ENCODE measurements at places on chromosomes 2 and 18. TPM values are rescaled to one million over a fixed set of nuclear protein-coding genes. Genes with fewer than 3 reads are reported as not detected.
A peak's percentile ranks its signal among the peaks of the same experiment; 100 is the strongest.

The G6PC2 gene
- total RNA-seq = not detected

The TACR1 gene
- total RNA-seq = not detected

The CABLES1 gene
- 22.0 TPM for total RNA-seq

The SUPT7L gene
- total RNA-seq = 33.0 TPM

The CFAP65 gene
- total RNA-seq = not detected

DNA sequence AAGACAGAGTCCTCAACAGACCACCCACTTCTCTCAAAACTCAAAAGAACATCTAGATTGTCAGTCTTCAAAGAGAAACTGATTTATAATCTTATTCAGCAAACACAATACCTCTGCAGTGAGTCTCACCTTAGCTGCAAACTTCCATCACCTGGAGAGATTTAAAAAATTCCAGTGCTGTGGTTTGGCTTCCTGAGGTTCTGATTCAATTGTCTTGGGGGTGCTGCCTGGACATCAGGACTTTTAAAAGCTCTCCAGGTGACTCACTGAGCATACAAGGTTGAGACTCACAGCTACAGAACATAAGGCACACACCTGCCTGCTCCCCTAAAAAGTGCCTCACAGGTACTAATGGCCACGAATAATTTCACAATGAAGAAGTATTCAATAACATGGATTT lies 40.3 kb downstream of the RNF152 start:
- DNase-seq = no peak

DNA sequence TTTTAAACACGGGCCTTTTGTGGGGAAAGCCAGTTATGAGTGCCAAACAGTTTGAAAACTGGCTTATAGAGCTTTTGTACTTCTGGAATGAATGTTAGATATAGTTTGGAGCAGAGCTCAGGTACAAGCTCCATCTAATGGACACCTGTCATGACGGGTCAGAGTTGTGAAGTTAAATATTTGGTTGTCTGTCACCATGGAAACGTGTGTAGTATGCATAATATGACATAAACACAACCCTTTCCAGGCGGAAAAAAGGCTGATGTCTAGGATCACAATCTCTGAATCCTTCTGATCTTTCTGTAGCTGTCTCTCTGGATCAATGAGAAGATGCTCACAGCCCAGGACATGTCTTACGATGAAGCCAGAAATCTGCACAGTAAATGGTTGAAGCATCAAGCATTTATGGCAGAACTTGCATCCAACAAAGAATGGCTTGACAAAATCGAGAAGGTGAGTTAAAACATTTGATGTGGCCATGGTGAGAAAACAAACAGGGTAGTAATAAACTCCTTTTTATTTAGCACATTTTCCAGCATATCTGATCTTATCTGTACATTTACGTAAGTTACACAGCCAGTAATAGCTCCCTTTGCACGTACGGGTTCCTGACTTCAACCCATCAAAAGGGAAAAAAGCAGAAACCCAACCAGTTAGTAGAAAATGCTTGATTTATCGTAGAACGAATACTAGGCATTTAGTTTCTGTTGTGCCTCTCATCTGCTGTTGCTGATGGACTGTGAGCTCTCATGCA lies 80.6 kb upstream of the EML6 start:
- no peak for DNase-seq

DNA sequence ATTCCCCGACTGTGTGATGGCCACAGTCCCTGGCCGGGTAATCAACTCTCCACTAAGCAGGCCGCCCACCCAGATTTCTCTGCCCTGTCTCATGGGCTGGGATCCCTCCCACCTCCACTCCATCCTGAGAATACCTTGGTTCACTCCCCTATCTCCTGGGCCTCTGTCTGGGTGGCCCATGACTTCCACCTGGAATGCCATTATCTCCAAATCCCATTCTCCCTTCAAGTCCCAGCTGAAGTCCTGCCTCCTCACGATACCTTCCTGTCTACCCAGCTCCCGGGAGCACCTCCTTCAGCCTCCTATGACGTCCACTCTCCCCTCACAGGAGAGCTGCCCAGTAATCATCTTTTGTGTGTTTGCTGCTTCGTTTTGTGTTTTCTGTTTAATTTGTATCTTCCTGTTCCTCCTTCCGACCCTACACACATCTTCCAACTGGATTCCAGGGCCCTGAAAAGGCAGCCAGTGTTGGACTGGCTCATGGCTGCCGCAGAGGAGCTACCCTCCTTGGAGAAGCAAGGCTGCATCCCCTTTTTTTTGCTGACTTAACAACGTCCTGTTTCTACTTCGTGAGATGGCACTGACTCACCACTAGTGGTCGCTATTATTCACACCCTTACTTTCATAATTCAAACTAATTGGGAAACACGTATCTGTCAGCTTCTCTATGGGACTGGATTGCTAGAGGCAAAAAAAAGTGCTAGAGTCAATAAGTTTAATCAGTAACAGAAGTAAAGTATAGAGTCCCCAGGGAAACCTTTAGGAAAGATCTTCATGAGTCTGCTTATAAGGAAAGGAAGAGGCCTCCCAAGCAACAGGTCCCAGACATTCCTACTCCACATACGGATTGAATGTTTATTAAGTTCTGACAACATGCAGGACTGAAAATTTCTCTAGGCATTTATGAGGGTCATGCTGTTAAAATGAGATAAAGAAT lies 171.9 kb upstream of the GATA6 start:
- DNase-seq = peak; percentile 49

GRCh38 chr2:104866883-104867812 lies 13.2 kb downstream of the POU3F3 start:
- DNase-seq = no peak

- no peak for DNase-seq
Measured at GRCh38 chr2:134296301-134296700, 42.4 kb downstream of the MGAT5 start.

- DNase-seq = no peak
Measured at GRCh38 chr2:80894486-80894885, 589.9 kb upstream of the LRRTM1 start.

- DNase-seq = no peak
Measured at GRCh38 chr2:31347319-31347718, 67.2 kb downstream of the XDH start.

GRCh38 chr18:47686806-47687205 lies 243.7 kb downstream of the SMAD2 start:
- DNase-seq = no peak

Measured in OCI-LY7 (cell line).